Ovary (tissue), 10 donors: ENCODE measurements at places on chromosomes 3 and 15.
A peak's percentile ranks its signal among the peaks of the same experiment; 100 is the strongest.

- no peak for DNase-seq
These were observed 156.5 kb upstream of the SLC2A2 start for GRCh38 chr3:171183042-171183441.

DNA sequence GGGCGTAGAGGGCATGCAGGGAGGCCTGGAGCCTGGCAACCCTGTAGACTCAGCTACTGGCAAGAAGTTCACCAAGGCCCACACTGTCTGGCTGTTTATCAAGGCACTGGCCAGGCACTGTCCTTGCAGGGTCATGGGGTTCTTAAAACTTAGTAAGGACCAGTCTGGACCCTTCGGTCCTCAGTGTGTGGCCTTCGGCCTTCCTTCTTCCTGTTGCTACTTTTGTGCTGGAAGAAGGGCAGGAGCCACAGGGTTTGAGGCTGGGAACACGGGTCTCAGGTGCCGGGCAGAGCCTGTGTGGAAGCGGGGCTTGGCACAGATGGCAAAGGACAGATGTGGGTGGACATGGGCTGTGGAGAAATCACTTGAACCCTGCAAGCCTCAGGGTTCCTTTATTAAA lies 76.6 kb downstream of the SNRK start:
- no peak for DNase-seq

DNA sequence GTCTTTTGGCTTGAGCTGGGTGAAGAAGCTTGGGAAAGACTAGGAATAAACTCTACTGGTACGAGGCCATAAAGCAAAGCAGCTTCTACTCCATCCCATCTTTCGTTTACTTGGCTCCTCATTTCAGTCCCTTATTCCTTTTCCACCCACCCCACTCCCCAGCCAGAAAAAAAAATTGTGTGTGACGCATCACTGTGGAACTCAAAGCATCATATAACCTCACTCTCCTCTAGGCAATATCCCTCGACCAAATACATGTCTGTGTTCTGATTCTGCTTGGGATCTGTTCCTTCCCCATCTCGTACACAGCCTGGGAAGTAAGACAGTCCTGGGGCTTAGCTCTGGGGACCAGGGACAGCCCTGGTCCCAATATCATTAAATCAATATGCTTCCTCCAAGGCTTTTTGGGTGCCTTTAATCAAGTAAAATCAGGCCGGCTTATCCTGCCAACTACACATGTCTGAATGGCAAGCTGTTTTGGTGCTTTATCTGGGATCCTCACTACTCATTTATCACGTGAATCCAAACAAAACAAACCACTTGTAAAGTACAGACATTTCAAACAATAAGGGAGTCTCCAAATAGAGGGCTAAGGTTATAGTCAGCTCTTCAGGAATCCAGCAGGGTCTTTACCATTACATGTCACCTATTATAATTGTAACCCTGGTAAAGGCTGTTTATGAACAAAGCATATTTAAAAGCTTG lies 74.9 kb upstream of the ZBED2 start:
- no peak for DNase-seq

DNA sequence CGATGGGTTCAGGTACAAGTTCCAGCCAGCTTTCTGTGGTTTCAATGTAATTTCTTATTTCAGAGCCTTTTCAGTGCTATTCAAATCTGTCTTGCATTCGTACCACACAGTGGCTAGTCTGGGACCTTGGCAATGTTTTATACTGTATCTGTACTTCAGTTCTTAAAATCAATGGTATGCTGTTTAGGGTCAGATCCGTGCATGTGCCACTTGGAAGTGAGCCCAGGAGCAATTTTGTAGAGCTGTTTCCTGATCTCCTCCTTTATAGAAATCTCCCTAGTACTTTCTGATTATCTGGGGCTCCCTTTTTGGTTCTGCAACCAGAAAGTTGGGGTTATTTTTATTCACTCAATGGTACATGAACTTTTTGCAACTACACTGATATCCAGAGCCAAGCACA lies 59.5 kb upstream of the NDUFB4 start:
- DNase-seq, result no peak

GRCh38 chr3:47112997-47113396 lies 50.9 kb downstream of the SETD2 start:
- DNase-seq, result no peak

- no peak for DNase-seq
These were observed 136.5 kb upstream of the RASGRP1 start for GRCh38 chr15:38701149-38701548.

- DNase-seq, result no peak
These were observed 177.8 kb upstream of the CDIN1 start for GRCh38 chr15:36401586-36401966.

DNA sequence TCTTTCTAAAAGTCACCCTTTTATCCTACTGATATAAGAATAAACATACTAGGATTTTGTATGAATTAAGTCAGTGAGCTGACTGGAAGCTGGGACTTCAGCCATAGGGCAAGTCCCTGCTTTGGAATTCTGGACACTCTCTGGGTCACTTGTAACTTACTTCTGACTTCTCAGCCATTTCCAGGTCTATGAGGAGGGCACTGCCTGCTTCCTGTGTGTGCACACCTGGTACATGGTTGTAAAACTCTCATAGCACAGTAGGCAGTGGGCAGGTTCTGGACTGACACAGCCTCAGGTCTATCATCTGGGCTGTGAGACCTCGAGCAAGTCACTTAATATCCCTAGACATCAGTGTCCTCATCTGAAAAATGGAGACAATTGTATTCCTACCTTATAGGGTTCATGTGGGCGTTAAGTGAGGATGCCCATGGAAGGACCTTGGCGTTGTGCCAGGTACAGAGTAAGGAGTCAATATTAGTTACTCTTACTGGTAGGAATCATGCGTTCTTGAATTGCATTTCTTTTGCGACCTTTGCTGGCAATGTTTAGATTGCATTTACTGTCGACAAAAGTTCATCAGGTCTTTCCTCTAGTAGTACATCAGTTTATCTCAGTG lies 27.5 kb upstream of the TGM5 start:
- DNase-seq, result no peak

DNA sequence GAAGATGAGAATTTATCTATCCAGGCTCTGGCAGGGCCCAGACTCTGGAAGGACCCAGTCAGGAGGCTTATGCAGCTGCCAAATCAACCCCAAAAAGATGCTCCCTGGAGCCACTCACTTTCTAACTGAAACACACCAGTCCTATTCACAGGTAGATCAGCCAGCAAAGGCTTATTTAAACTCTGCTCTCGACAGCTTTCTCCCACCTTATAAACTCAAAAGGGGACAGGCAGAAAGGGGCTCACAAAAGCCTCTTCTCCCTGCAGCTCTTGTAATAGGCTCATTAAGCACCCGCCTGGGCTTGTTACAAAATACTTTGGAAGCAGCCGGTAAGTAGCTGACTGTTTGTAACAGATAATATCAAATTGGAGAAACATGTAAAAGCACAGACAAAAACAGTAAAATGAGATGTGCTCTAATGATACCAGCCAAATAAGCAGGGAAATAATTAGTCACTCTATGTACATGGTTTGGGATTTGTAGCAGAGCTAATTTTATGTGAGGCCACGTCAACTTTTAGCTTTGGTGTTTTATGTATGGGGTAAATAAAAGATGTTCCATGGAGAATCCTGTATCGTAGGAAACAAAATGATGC lies 213.8 kb downstream of the NR2F2 start:
- DNase-seq, result no peak

DNA sequence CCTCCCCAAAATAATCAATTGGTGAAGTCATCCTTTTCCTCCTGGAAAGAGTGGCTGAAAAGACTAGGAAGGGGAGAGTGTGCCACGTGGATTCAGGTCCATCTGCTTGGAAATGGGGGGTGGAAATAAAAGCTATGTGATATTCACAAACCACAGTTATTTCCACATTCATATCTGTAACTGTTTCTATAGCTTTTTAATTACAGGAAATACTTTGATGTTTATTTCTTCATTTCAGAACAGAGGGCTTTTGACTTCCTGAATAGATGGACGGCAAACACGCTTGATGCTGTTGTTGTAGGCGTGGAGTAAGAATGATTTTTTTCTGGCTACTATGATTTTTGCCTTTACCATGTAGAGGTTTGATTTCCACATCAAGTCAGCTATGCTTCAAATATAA lies 10.1 kb downstream of the AADACL2 start:
- DNase-seq, result no peak

GRCh38 chr15:91559066-91559465 lies 294.4 kb upstream of the SLCO3A1 start:
- no peak for DNase-seq

GRCh38 chr3:170423001-170423615 lies 4.4 kb downstream of the CLDN11 start:
- DNase-seq, result peak; percentile 32

DNA sequence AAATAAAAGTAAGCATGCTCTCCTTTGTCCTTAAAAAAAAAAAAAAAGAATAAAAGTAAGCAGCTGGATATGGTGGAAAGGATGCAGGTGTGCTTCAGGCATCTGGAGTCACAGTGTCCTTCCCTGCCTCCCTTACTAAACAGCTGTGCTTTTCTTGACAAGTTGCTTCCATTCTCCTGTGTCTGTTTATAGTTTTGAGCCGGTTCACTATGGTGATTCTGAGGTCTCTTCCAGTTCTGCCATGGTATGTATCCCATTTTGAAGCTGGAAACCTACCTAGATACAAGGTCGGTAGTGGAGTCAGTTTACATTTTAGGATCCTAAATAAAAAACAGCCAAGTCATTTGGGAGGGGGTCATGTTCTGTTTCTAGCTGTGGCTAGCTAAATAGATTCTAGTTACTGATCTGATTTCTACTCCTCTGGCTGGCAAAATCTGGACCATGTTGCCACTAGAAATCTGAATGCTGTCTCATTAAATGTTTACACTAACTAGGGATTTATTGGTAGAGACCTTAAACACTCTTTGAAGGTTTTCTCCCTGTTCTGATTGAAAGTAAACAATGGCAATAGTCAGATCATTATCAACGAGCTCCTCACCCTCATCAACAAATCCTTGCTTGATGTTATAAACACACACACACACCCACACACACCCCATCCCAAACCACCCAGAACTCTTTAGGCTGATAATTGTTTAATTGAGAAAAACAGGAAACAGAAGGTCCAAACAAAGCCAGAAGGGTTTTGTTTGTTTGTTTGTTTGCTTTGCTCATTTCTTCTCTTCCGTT lies 7.9 kb downstream of the TNFSF10 start:
- DNase-seq, result no peak

DNA sequence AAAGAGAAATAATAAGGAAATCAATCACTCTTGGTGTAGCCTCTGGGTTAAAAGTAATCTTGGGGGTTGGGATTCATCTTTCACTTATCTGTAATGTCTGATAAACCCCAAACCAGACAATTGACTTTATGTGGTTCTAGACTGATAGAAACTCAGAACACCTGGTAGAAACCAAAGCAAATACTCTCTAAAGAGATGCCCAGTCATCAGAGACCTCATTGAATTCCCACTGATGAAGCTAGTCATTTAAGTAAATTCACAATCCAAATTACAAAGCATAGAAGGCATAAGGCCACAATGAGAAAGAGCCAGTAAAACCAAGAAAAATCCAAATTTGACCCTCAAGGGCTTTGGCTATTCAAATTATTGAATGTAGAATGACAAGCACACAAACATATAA lies 250.6 kb downstream of the MBNL1 start:
- no peak for DNase-seq

GRCh38 chr15:97708252-97708651 lies 252.3 kb upstream of the ARRDC4 start:
- no peak for DNase-seq

- DNase-seq, result no peak
These were observed 47.8 kb downstream of the KCNMB2 start for GRCh38 chr3:178583963-178584575.

GRCh38 chr15:81275711-81276392 lies 48.1 kb downstream of the STARD5 start:
- no peak for DNase-seq

- peak; percentile 55 for DNase-seq
These were observed 812 bp downstream of the P4HTM start for GRCh38 chr3:48990636-48991469.

DNA sequence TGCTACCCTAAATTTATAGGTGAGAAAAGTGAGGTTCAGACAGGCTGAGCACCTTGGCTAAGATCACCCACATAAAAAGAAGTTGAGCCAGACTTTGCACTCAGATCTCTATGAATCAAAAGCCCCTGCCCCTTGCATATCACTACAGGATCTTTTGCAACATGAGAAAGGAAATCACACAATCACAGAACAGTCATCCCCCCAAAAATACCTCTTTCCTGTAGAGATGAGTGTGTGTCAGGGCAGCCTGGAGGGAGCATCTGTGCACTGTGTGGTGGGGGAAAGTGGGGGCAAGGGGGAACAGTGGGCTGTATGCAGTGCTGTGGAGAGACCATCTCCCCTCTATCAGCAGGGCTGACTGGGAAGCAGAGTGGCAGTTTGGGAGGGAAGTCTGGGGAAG lies 46.6 kb downstream of the EPHB3 start:
- DNase-seq, result no peak

- DNase-seq, result peak; percentile 5
These were observed 3.0 kb downstream of the TEX264 start for GRCh38 chr3:51673802-51674654.

- no peak for DNase-seq
These were observed 88.8 kb upstream of the P3H2 start for GRCh38 chr3:190209533-190209932.

DNA sequence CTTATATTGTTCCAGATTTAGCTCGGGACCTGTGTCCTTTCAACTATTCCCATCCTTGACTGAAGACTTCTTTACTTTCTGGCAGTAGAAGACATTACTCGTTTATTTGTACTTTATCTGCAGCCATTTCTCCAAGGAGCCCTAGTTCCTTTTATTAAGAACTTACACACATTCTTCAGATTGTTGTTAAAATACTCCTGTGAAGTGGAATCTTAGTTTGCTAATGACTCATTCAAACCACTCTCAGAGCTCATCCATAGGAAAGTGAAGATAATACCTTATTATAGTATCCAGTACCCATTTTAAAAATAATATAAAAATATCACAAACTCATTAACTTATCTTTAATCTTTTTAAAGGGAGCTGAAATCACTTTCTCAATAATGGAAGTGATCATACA lies 63.5 kb downstream of the C3orf70 start:
- no peak for DNase-seq

DNA sequence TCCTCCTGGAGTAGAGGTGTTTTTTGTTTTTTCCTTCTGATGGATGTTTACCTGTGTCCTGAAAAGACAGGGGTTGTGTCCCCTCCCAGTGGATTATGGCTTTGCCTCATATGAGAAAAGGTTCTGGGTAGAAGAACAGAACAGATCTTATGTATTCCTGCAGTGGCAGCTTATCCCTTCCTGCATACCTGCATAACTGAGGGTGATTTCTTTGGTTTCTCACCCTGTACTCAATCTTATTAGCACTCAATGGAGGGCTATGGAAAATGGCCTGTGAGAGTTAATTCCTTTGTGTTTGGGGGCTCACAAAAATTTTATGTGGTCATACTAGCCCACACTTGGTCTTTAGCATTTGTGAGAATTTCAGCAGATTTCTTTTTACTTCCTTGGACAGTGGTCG lies 482.0 kb upstream of the ONECUT1 start:
- DNase-seq, result no peak

GRCh38 chr3:46960081-46960701 lies 16.4 kb downstream of the CCDC12 start:
- DNase-seq, result no peak

DNA sequence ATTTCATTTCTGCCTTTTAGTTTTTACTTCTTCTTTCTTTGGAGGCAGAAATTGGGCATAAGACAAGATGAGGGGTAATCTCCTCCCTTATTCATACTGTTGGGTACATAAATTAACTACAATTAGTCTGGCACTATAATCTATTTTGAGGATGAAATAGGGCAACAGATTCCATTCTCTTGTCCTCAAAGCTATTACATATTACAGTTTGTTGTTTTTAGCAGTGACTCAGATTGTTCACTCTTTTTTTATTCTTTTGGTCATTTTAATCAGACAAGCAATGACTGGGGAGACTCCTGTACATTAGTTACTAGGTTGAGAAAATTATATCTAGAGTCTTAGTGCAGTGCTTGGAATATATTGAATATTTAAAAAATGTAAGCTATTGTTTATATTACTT lies 556.0 kb downstream of the OTOL1 start:
- no peak for DNase-seq
